ENCODE measurements at places on chromosomes 4 and X. TPM values are rescaled to one million over a fixed set of nuclear protein-coding genes. Genes with fewer than 3 reads are reported as not detected.

GRCh38 chr4:44016570-44017421 is 431.8 kb downstream of the KCTD8 start:
- H3K36me3 ChIP-seq: no peaks in the 10 kb centered on the region
- no peak overlapping the region for H3K27ac ChIP-seq
- no peak overlapping the region for H3K4me3 ChIP-seq
- no peak for DNase-seq
- H3K27me3 ChIP-seq: no peaks in the 10 kb centered on the region
- peaks cover 1% of the 10 kb centered on the region for H3K4me1 ChIP-seq

DNA sequence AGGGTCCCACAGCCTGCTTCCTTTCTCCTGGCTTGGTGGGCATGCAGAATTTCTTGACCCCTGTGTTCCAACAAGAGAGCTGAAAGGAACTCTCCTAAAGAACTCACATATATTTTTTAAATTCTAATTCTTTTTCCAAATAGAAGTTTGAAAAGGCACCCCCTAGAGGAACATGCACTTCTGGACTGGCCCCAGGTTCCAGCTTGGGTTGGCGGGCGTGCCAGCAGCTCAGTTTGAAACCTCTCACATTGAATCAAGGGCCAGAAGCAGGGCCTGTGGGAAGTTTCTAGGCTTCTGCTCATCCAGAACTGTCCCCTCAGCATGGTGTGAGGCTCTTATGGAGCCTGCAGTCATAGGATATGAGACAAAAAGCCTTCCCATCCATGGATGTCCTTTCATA is 132.6 kb downstream of the ATG4A start:
- no peak for DNase-seq
- H3K4me1 ChIP-seq: peaks cover 25% of the 10 kb centered on the region
- no peaks in the 10 kb centered on the region for H3K27me3 ChIP-seq
- H3K27ac ChIP-seq: no peak overlapping the region
- H3K4me3 ChIP-seq: no peak overlapping the region

DNA sequence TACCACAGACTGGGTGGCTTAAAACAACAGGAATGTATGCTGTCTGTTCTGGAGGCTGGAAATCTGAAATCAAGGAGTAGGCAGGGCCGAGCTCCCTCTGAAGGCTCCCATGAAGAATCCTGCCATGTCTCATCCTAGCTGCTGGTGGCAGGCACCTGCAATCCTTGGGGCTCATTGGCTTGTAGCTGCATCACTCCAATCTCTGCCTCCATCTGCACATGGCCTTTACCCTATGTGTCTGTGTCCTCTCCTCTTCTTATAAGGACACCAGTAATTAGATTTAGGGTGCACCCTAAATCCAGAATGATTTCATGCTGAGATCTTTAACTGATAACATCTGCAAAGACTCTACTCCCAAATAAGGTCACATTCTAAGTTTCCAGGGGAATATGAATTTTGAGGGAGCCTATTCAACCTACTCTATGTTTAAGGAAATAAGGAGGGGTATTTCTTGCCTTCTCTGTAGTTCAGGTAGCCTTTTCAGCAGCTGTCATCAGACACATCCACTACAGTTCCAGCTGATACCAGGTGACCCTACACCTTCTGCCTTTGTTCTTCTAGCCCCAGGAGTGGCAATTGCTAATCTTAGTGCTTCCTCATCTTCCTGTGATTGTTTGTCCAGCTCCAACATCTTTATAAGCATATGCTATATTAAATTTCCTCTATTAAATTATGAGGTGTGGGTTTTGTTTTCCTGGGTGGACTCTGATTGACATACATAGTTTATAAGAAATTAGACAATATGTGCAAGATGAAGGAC is 295.1 kb upstream of the TAPT1 start:
- H3K4me1 ChIP-seq: peaks cover 25% of the 10 kb centered on the region
- DNase-seq: no peak
- no peak overlapping the region for H3K27ac ChIP-seq
- peaks cover 12% of the 10 kb centered on the region for H3K27me3 ChIP-seq
- no peaks in the 10 kb centered on the region for H3K36me3 ChIP-seq

GRCh38 chr4:149793459-149793858 is 22.2 kb downstream of the IQCM start:
- no peak for DNase-seq
- no peaks in the 10 kb centered on the region for H3K36me3 ChIP-seq
- no peak overlapping the region for H3K27ac ChIP-seq
- H3K4me3 ChIP-seq: no peak overlapping the region
- H3K4me1 ChIP-seq: peaks cover 10% of the 10 kb centered on the region
- H3K27me3 ChIP-seq: no peaks in the 10 kb centered on the region

- no peaks in the 10 kb centered on the region for H3K27me3 ChIP-seq
- H3K4me3 ChIP-seq: no peak overlapping the region
- H3K27ac ChIP-seq: no peak overlapping the region
- H3K36me3 ChIP-seq: no peaks in the 10 kb centered on the region
- DNase-seq: no peak
These were observed 69.4 kb downstream of the EFHC2 start for GRCh38 chrX:44274096-44274495.

DNA sequence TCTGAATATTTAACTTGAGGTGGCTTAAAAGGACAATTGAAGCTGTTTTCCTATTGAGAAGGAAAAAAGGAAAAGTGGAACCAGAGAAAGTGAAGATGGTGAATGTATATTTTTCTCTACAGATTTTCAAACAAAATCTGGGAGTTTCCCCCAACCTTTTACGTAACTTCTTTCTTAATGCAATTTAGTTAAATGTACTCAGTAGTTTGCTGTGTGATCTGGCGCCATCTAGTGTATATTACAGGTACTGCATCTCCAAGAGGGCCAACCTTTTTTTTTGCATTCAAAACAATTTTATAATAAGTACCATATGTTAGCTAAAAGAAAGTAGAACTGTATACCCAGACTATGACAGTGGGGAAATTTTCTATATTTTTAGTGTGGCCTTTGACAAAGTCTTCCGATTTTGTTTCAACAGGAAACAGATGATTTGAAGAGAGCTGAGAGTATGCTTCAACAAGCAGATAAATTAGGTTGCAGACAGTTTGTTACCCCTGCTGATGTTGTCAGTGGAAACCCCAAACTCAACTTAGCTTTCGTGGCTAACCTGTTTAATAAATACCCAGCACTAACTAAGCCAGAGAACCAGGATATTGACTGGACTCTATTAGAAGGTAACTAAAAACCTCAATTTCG is 82.0 kb downstream of the PLS3 start:
- peak overlapping the region; percentile 91 for H3K27ac ChIP-seq
- DNase-seq: no peak
- H3K36me3 ChIP-seq: peaks cover 46% of the 10 kb centered on the region

- H3K4me3 ChIP-seq: no peak overlapping the region
- no peak for DNase-seq
These were observed 3.6 kb downstream of the ATP2B3 start for GRCh38 chrX:153521034-153521433.

GRCh38 chrX:65035446-65035770 is 59.2 kb upstream of the ZC4H2 start:
- H3K27me3 ChIP-seq: no peaks in the 10 kb centered on the region
- peak overlapping the region; percentile 96 for H3K27ac ChIP-seq
- H3K4me1 ChIP-seq: peaks cover 9% of the 10 kb centered on the region

DNA sequence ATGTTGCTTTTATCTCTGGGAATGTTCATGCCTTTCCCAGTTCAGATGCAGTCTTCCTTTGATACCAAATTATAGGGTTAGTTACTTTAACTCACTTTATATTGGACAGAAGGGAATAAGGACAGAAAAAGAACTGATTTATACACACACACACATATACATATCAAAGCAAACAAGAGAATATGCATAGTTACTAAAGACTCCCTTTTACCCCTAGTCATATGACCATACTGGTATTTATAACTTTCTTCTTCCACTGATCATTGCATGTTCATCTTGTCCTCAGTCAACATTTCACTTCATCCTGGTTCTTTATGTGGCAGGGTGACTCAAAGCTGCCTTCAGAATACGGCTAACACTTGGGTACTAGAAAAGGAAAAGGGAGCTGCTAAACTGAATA is 120.4 kb downstream of the PARM1 start:
- no peak for DNase-seq
- H3K27ac ChIP-seq: no peak overlapping the region

DNA sequence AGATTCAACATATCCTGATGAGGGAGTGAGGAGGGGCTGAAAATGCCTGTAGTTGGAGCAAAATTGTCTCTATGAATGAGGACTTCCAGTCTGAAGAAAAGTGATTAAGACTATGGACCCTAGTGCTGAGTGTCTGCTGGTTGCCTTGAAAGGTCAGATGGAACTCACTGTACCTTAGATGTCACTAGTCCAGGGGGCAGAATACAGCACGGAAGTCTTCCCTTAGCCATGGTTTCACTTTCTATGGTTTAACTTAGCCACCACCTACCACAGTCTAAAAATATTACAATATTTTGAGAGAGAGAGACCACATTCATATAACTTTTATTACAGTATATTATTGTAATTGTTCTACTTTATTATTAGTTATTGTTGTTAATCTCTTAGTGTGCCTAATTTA is 223.1 kb downstream of the FMR1NB start:
- no peak for DNase-seq
- H3K36me3 ChIP-seq: peaks cover 2% of the 10 kb centered on the region
- no peak overlapping the region for H3K4me3 ChIP-seq
- no peaks in the 10 kb centered on the region for H3K4me1 ChIP-seq

GRCh38 chrX:362351-362750 is 24.4 kb downstream of the PPP2R3B start:
- no peak overlapping the region for H3K4me3 ChIP-seq
- no peaks in the 10 kb centered on the region for H3K27me3 ChIP-seq
- peaks cover 56% of the 10 kb centered on the region for H3K36me3 ChIP-seq
- DNase-seq: no peak
- H3K27ac ChIP-seq: no peak overlapping the region

DNA sequence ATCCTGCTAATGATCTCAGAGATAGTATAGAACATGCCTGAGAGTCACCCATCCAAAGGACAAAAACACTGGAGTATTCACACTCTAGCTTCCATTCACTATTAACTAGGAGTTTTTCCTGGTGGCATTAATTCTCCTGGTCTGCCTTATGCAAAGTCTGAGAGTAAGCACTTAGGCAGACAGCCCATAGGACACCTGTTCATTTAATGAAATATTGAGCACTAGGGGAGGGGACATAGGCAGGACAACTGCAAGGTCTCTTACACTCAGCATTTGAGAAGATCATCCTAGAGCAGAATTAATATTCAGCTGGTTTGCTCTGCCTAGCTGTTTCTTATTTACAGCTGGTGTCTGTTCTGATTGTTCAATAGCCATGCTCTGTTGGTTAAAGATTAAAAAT is 508.5 kb downstream of the CENPC start:
- H3K4me1 ChIP-seq: no peaks in the 10 kb centered on the region
- no peak overlapping the region for H3K27ac ChIP-seq
- no peak overlapping the region for H3K4me3 ChIP-seq
- no peaks in the 10 kb centered on the region for H3K27me3 ChIP-seq
- no peak for DNase-seq

GRCh38 chrX:66163849-66164411 is at the start of gene HEPH:
Gene HEPH, plus strand, starts transcription at chrX:66164247. Its CDS starts 6,324 bp downstream, at chrX:66170571.
- H3K4me3 ChIP-seq: peak within 1 kb of the TSS; percentile 89
- H3K36me3 ChIP-seq: peaks cover 2% of the 10 kb centered on the region
- peak within 1 kb of the TSS; percentile 86 for H3K27ac ChIP-seq
- no peak for DNase-seq

GRCh38 chrX:122363112-122363795 is 820.8 kb upstream of the GRIA3 start:
- no peaks in the 10 kb centered on the region for H3K27me3 ChIP-seq
- no peaks in the 10 kb centered on the region for H3K4me1 ChIP-seq
- H3K36me3 ChIP-seq: no peaks in the 10 kb centered on the region
- H3K4me3 ChIP-seq: no peak overlapping the region
- H3K27ac ChIP-seq: no peak overlapping the region

- H3K4me1 ChIP-seq: peaks cover 40% of the 10 kb centered on the region
- no peak overlapping the region for H3K4me3 ChIP-seq
- H3K36me3 ChIP-seq: no peaks in the 10 kb centered on the region
These were observed 7.0 kb downstream of the AMMECR1 start for GRCh38 chrX:110310896-110311295.

DNA sequence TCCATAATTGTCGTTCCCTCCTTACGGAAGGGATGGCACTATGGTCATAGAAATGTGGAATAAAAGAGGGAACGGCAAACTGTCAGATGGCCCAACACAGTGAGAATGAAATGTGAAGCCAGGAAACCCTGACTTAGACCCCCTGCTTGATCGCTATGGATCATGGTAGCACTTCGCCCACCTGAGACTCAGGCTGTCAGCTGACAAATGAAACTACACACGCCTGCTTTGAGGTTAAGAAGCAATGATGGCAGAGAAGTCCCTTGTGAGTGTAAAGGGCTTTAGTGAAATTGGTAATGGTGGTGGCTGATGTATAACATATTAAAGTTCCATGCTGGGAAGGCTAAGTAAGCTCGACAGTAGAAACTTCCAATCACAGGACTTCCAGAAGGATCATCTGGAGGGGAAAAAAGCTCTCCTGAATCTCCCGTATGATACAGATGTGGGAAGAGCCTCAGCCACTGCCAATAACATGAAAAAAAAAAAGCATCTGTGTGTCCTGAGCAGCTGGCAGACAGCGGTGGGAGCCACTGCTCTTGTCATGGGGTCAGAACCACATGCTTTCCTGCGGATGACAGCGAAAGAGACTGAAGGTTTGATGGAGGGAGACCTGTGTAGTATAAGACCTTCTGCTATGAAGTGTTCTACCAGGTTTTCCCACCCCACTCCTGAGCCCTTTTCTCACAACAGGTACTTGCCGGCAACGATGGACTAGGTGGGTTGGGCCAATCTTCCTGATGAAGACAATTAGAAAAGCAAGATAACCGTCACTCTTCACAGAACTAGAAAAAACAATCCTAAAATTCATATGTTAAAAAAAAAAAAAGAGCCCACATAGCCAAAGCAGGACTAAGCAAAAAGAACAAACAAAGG is 107.6 kb downstream of the AFAP1 start:
- peaks cover 45% of the 10 kb centered on the region for H3K36me3 ChIP-seq
- H3K27me3 ChIP-seq: no peaks in the 10 kb centered on the region
- peaks cover 41% of the 10 kb centered on the region for H3K4me1 ChIP-seq
- no peak for DNase-seq
- peak overlapping the region; percentile 74 for H3K27ac ChIP-seq

GRCh38 chr4:112225157-112225556 is 6.4 kb upstream of the AP1AR start:
- H3K4me3 ChIP-seq: no peak overlapping the region
- H3K27ac ChIP-seq: no peak overlapping the region
- H3K4me1 ChIP-seq: peaks cover 1% of the 10 kb centered on the region
- DNase-seq: no peak
- H3K36me3 ChIP-seq: no peaks in the 10 kb centered on the region

- no peaks in the 10 kb centered on the region for H3K4me1 ChIP-seq
- no peak overlapping the region for H3K4me3 ChIP-seq
- no peak for DNase-seq
- no peak overlapping the region for H3K27ac ChIP-seq
These were observed 100.9 kb downstream of the PTCHD1 start for GRCh38 chrX:23435575-23435974.

GRCh38 chrX:65406532-65406931 is 128.1 kb downstream of the LAS1L start:
- peaks cover 6% of the 10 kb centered on the region for H3K36me3 ChIP-seq
- peaks cover 20% of the 10 kb centered on the region for H3K27me3 ChIP-seq
- no peaks in the 10 kb centered on the region for H3K4me1 ChIP-seq
- H3K27ac ChIP-seq: no peak overlapping the region
- no peak overlapping the region for H3K4me3 ChIP-seq
- DNase-seq: no peak

The SRPK3 gene
- not detected for total RNA-seq

The PGM2 gene
- 20.0 TPM for total RNA-seq

The TEX11 gene
- not detected for total RNA-seq

The GAGE12J gene
- total RNA-seq: not detected

The DOK7 gene
- total RNA-seq: 4.8 TPM

The THAP9 gene
- 8.8 TPM for total RNA-seq

The FAM193A gene
- 48.1 TPM for total RNA-seq

The CLIC2 gene
- total RNA-seq: 0.54 TPM

The NAA11 gene
- total RNA-seq: not detected

The ZMYM3 gene
- 97.9 TPM for total RNA-seq

The CCNQ gene
- 17.3 TPM for total RNA-seq
